ENCODE measurements at places on chromosomes 6 and 20.

DNA sequence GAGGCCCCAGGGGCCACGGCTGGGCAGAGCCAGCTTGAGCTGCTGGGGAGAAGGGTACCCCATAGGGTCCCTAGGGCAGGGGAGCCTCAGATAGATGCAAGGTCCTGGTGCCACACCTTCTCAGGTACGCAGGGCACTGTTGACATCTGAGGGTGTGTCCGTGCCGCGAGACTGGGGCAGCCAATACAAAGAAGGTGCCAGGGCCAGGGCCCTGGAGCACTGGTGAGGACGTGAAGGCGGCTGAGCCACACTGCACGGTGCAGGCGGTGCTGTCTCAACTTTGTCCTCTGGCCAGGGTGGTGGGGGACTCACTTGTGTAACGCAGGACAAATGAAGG is 649 bp upstream of the LRRC73 start:
- DNase-seq, result no peak

DNA sequence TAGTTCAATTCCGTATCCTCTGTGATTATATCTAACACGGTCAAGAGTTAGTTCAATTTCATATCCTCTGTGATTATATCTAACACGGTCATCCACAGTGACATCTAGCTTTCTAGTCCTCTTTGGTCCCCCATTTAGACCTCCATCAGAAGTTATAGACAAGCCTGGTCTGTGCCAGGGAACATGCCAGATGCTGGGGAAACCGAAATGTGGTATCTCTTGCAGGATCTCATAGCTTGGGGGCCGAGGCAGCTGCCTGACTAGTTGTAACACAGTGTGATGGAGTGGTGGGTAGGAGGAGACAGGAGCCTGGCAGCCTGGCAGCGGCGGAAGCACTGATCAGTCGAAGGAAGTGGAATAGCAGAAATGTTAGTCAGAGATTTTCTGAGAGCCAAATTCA is 13.8 kb upstream of the SMOC2 start:
- no peak for DNase-seq

GRCh38 chr20:57847104-57847503 is 137.3 kb upstream of the PMEPA1 start:
- DNase-seq, result no peak

GRCh38 chr20:24487648-24488047 is 18.2 kb downstream of the SYNDIG1 start:
- DNase-seq, result no peak

- DNase-seq, result no peak
These were observed 56.2 kb upstream of the UFL1 start for GRCh38 chr6:96465321-96465903.
